ENCODE measurements at places on chromosomes 3 and 15.
A peak's percentile ranks its signal among the peaks of the same experiment; 100 is the strongest.

DNA sequence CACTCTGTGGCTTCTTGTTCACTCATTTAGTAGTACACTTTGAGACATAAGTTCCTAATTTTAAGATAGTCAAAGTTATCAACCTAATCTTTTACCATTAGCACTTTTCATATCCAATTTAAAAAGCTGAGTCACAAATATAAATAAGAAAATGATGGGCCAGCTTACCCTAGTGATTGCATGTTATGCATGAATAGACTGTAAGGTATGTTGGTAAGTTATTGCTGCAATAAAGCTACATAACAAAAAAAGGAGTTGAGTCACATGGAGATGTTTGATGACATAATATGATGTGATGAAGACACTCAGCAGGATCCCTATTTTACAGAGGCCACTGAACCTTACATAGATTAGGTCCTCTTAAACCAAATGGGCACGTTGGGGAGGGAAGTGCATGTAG, 161.3 kb downstream of the OCA2 start:
- no peak for DNase-seq

DNA sequence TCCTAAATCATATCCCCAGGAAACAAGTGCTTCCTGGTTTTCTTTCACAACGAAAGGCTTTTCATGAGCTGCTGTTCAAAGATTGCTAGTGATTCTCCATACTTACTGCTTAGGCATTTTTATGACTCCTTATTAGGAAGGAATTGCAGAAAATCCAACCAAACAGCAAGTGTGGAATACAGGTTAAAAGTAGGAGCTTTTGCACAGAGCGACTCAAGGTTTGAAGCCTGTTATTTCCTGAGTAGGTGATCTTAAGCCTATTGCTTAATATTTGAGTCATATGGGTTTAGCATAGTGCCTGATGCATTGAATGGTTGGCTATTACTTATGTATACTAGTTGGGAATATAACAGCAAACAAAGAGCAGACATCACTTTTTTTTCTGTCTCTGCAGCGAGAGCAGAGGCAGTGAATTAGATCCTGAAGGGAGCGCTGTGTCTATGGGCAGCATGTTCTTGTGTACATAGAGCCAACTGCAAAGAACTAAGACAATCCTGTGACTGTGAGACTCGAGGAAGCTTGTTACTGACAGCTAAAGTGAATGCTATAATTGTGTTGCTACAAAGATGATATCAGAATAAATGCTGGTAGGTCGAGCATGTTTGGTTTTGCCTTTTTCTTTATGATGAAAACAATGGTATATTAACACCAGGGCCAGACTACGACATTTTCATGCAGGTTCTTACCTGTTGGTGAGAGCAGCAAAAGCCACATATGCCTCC, 6.3 kb downstream of the TM4SF1 start:
- DNase-seq: no peak

- no peak for DNase-seq
These were observed 6.7 kb downstream of the LMOD3 start for GRCh38 chr3:69115731-69116130.

DNA sequence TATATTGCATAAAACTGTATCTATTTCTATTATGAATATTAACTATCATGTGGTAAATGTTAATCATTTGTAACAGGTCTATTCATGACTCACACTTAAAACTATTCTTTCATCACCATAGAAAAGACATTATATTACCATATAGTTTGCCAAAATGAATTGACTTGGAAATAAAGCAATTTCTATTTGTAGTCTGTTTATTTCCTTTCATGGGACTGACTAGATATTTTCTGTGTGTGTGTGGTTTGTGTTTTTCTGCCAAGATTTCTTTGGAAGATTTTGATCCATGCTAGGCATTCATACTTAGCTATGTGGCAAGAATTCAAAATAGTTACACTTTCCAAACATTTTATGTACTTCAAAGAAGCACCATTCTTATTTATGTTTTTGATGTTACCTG, 522.5 kb upstream of the AGTR1 start:
- DNase-seq: no peak

- peak; percentile 38 for DNase-seq
These were observed 815 bp downstream of the ULK4 start for GRCh38 chr3:41960826-41961750.

DNA sequence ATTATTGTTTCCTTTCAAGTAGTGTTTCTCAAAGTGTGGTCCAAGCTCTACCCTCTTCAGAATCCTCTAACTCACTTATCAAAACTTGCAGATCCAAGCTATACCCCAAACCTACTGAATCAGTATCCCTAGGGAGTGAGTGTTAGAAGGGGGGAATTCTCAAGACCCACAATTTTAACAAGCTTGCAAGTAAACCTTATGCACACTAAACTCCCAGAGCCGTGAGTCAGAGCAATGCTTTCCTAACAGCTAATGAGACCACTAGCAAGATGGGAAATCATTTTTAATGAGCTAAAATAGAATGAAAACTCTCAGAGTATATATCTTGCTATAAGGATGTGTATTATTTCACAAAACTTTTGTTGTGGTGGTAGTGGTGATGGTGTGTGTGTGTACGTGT, 41.1 kb upstream of the SRGAP3 start:
- no peak for DNase-seq

- DNase-seq: no peak
These were observed 28.2 kb upstream of the IGSF11 start for GRCh38 chr3:119062892-119063291.

DNA sequence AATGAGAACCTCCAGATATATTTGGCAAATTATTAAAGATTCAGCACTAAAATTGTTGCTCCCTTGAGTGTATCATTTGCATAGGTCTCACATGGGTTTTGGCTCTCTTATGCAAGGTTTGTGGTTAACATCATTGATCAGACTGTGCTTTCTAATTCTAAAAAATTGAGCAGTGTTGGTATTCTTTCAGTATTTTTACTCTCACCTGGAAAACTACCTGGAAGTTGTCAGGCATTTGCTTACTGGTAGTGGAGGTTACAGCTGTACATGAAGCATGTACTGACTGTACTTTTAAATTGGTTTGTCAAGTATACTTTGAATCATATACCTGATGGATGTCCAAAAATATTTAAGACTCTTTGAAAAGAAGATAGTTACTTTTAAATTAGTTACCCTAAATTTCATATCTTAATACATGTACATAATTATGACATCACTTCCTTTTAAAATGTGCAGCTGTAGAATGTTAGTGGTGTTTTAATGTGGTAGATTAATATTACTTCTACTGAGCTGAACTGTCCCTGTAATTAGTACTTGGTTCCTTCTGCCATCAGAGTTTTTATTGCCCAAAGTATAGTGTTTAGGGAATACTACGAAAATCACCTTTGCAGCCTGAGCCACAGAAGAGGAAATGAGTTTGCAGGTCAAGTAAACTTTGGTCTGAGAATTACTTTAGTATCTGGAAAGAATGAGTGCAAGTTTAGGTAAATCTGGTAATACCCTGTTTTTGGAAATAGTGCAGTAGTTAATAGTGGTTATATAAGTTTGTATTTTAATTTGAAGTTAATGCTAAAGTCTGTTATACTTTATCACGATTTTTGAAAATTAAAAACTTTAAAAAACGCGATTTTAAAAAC, 2.8 kb downstream of the CHD2 start:
- no peak for DNase-seq

Data from iPS-NIHi11 (cell line).